Mesothelial cell of epicardium (in vitro differentiated cells): ENCODE measurements at places on chromosomes 3 and 15.

DNA sequence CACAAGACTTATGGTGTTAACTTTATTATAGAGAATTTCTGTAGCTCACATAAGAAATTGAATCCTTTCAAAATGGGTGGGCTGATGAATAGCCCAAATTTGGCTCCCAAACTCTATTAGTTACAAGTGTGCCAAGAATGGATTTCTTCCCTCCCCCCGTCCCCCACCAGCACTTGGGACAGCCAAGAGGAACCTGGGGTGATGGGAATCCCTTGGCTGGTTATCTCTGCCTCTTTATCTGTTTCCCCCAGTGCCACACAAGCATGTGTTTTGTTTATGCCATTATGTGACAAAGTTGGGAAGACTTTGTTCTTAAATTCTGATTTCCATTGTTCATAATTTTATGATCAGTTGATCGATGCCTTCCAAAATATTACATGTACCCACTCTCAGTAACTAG is 28.3 kb downstream of the CMSS1 start:
- no peak for DNase-seq

GRCh38 chr3:133246773-133247172 is 153.1 kb upstream of the BFSP2 start:
- no peak for DNase-seq

DNA sequence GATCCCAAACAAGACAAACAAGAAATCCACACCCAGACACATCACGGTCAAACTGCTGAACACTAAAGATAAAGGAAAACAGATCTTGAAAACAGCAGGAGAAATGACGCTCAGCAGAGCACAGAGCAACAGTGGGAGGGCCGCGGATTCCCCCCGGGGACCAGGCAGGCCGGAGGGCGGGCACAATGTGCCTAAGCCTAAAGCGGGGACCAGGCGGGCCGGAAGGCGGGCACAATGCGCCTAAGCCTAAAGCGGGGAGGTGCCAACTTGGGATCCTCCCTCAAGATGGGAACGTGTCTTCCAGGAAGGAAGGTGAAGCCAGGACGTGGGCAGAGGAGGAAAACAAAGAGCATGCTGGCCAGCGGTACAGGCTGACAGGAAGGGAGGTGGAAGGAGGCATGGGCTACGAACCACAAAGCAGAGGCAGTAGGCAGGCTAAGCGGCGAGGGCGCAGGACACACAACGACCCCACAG is 31.1 kb downstream of the CYFIP1 start:
- no peak for DNase-seq

DNA sequence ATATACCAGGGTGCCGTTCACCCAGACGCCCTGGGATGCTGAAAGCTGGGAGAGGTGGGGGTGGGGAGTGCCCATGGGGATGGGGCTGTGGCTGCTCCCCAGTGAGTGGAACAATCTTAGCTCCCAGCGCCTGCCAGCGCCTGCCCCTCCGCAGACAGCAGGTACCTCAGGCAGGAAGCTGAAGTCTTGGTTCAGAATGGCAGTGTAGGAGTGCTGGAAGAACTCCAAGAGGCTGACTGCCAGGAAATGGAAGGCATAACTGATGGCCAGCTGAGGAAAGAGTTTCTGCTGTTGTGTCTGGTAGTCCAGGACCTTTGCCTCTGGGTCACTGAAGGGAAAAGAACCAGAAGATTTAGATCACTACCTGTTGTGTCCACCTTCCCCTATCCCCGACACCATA is 8.4 kb downstream of the ACOX2 start:
- no peak for DNase-seq

- DNase-seq: no peak
Observed at GRCh38 chr15:63544258-63545026, 40.0 kb downstream of the USP3 start.

- no peak for DNase-seq
Observed at GRCh38 chr3:71265365-71265915, 318.1 kb downstream of the FOXP1 start.

DNA sequence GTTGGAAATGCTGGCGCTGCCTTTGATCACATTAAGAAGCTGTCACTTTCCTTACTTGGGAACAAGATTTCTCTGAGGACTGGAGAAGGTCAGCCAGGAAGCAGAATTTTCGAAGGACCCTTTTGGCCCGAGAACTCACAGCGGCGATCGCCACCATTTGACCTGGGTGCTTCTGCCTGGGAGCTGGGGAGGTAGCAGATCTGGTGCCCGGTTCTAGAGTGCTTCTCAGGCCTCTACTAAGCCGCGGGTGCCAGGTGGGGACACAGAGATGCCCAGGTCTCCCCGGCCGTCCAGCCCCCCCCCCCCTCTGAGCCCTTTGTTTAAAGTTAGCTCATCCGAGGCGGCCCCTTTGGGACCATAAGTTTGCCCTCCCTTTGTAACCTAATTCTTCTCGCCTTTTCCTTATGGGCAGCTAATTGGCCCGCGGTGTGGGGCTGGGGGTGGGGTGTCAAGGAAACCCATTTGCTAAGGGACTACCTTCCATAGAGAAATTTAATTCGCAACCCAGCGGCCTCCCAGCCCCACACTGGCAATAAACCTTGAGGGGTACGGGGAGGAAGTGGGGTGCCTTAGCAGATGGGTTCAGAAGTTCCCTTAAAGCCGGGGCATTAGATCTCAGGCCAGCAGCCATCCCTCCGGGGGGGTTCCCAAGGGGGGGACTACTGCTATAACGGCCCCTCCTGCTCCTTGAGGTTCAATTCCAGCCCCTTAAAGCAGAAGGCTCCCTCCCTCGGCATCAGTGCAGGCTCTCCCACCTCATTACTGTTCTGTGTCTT is 1.9 kb downstream of the GATA2 start:
- no peak for DNase-seq

DNA sequence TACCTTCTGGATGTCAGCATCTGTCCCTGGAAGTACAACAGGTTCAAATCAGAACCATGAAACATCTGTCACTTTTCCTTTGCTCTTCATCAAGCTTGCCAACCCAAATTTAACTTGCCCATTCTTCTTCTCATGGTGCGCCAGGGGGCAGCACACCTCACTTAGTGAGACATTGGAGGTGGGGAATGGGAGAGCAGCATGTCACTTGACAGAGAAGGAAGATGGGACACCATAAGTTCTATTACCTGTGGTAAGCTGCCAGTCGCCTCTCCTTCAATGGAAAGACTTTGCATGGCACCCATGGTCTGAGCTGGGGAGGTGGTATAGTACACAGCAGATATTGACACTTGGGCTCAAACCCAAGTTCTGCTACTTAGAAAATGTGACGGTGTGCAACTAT is 2.9 kb downstream of the SCN5A start:
- no peak for DNase-seq

DNA sequence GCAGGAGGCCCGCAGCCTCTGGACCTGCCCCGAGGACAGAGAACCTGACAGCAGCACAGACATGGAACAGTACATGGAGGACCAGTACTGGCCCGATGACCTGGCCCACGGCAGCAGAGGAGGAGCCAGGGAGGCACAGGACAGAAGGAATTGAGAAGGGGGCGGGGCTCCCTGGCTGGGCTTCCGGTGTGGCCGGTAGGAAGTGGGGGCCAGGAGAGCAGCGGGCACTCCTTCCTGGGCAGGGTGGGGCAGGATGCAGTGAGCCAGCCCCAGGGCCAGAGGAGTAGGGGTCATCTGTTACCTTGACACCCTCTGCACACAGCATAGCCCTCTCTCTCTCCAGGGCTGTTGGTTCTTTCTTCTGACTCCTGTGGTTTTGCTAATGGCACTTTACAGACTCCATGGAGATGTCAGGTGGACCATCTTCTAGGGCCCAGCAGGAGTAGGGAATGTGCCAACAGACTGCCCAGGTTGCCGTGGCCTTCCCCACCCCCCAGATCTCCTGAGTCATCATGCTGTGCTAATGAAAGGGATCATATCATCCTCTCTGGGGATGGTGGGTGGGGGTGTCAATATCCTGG is 8.6 kb upstream of the ISG20 start:
- no peak for DNase-seq
